T-helper 1 cell (primary cell): ENCODE measurements at places on chromosomes 3 and 15.

GRCh38 chr3:141722648-141723047, 15.4 kb upstream of the RNF7 start:
- no peak for DNase-seq

DNA sequence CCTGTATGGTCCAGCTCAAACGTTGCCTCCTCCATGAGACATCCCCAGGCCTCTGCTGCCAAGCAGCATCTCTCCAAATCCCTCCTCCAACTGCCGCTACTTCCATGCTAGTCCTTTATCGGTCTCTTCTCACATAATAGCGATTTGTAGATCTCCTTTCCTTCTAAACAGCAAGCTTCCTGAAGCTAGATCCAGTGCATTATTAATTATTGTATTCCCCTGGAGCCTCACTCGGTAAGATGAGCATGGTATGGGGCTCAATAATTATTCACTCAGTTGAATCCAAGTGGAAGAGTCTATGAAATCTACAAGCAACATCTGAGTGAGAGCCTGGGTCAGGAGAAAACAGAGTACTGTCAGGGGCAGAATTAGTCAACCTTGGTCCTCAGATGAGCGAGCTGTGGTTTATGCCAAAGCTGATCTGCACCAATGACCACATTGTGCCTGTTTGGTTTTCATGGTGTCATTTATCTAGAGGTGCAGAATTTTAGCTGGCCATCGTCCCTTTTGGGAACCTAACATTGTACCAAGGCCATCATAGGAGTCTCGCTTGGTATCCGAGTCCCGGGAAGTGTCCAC, 93.8 kb upstream of the UBE2E1 start:
- DNase-seq, result no peak

GRCh38 chr3:29164825-29165224, 116.0 kb upstream of the RBMS3 start:
- no peak for DNase-seq

GRCh38 chr15:26773917-26774316, 1.1 kb upstream of the GABRB3 start:
- no peak for DNase-seq

- DNase-seq, result no peak
Measured at GRCh38 chr15:65059931-65060596, 7.7 kb downstream of the RASL12 start.

GRCh38 chr3:98577178-98577895, 16.1 kb downstream of the CPOX start:
- no peak for DNase-seq

- DNase-seq, result no peak
Measured at GRCh38 chr3:134377896-134378295, 3.6 kb upstream of the AMOTL2 start.

GRCh38 chr3:144756704-144757440, 785.2 kb downstream of the DIPK2A start:
- no peak for DNase-seq

DNA sequence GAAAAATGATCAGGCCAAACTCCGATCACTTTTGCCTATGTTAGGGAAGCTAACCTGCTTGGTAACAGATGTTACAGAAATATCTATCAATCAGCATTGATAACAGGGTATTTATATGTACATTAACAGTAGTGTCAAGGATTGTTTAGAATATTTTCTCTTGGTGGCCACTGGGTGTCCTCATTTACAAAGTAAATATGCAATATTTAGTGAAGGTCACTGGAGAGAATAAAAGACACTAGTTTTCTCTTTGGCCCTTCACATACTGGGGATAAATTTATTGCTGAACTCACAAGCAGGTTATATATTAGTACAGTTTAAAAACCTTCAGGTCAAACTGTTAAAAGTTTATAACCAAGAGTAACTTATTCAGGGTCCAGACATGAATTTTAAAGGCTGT, 69.0 kb downstream of the TIGIT start:
- peak; percentile 18 for DNase-seq

- DNase-seq, result peak; percentile 58
Measured at GRCh38 chr15:63891079-63891767, 57.5 kb upstream of the HERC1 start.

DNA sequence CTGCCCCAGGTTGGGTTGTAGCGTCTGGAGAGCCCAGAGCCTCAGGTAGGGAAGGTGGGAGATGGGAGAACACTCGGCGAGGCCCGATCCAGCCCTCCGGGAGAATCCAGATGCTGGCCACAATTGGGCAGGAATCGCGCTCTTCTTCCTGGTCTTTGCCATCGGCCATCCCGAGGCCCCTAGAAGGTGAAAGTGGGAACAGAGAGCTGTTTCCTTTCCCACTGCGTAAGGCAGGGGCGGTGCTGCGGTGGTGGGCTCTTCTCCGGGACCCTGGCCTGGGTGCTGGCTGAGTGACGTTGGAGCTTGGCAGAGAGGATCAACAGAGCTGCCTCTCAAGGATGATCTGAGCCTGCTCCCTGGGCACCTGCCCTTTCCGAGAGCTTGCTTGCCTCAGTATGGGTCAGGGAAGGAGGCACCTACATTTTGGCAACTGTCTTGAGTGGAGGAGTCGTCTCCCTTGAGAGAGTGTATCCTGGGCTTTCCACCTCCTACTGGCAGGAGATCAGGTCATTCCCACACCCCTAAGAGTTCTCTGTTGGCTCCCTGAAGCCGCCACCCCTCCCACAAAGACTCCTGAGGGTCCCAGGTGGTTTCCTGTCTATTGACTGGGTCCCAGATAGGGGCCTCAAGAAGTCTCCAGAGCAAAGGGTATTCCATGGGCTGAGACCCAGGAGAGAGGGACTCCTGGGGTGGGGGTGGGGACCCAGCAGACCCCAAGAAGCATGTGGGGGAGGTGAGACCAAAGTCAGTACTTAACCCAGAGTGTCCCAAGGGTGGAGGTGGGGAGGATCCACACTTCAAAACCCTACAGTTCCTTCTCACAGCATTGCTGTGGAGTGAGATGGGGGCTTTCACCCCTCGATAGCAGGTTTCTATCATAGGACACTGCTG, 1.6 kb downstream of the C15orf39 start:
- no peak for DNase-seq

GRCh38 chr3:127822041-127822681, at the start of gene MGLL:
Gene MGLL (minus strand): TSS chr3:127822515. CDS start chr3:127822318, 197 bp downstream.
- no peak for DNase-seq

DNA sequence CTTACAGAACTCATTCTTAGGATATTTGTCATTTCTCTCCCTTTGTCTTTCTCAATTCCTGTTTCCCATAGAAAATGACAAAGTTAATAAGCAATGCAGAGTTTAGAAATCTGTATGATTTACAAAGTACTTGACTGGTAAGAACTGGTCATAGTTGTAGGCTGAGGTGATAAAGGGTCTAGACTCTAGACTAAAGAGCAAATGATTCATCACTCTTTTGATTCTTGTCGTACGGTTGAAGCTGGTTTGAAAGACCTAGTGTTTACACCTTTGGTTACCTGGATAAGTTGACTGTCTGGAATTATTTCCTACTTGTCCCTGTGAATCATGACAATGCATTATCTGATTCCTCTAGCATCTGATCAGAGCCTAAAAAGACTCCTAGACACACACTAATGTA, 58.9 kb upstream of the TP63 start:
- DNase-seq, result no peak

GRCh38 chr3:46405301-46406019, 1.4 kb downstream of the CCR5AS start:
- DNase-seq, result no peak

- DNase-seq, result no peak
Measured at GRCh38 chr15:100115711-100116090, 226.1 kb downstream of the ADAMTS17 start.

GRCh38 chr3:197523526-197523925, 32.2 kb downstream of the BDH1 start:
- DNase-seq, result no peak

DNA sequence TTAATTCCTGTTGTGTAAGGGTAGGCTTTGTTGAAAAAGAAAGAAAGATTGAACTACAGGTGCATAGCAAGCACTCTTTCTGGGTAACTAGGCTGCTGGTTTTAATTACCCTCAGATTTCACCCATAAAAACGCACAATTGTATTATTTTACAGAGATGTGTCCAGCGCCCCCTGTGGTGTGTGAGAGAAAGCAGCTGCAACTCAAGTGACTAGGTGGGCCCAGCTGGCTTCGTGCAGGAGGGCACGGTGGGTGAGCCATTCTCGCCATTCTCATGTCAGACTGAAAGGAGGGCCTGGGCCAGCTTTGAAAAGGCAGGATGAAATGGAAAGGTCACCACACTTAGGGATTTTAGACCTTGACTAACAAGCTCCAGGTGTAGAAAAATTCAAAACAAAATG, 122.6 kb downstream of the LRIG1 start:
- no peak for DNase-seq

GRCh38 chr3:87674397-87675161, 384.2 kb downstream of the CGGBP1 start:
- DNase-seq, result no peak

GRCh38 chr3:104696470-104696869, 670.2 kb upstream of the ALCAM start:
- no peak for DNase-seq

GRCh38 chr3:135238871-135239614, 444.0 kb downstream of the EPHB1 start:
- no peak for DNase-seq

- no peak for DNase-seq
Measured at GRCh38 chr3:61940236-61940635, 378.9 kb downstream of the PTPRG start.

- DNase-seq, result no peak
Measured at GRCh38 chr3:144036498-144036897, 64.9 kb downstream of the DIPK2A start.

- DNase-seq, result no peak
Measured at GRCh38 chr15:44695294-44695693, 15.8 kb downstream of the PATL2 start.

- no peak for DNase-seq
Measured at GRCh38 chr15:41494922-41495735, 1.5 kb downstream of the ITPKA start.

- DNase-seq, result no peak
Measured at GRCh38 chr3:196942915-196943277, 568 bp upstream of the NCBP2 start.

DNA sequence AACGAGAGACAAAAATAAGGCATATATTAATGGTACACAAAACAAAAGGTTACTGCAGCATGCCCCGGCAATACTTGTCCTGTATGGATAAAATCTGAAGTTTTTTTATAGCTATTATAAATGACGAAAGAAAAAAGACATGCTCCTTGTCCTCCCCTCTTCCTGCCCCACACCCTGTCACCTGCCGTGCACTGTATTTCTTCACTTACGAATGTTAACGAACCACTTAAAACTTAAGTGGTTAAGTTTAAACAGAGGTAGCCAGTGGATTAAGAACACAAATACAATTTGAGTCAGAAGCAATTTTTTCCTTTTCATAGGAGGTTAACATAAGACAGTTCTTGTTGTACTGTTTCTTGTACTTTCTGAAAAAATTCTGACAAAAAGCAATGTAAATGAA, 799.1 kb upstream of the NECTIN3 start:
- no peak for DNase-seq

DNA sequence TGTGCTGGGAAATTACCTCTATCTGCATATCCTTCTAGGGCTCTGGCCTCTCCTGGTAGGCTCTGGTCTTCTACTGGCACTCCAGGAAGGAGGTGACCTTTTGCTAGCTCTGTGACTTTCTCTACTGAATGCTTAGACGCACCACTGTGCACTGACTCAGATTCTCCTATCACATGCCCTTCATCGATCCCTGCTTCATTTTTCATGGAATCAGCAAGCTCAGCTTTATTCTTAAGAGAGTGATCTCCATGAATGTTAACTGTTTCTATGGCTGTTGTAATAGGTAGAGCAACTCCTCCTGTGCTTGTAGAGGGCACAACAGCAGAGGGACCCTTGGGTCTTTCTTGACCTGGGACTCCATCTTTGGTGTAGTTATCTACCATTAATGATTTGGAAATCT, 106.6 kb downstream of the MAP4 start:
- DNase-seq, result no peak

- no peak for DNase-seq
Measured at GRCh38 chr3:125186261-125186787, 26.2 kb downstream of the SLC12A8 start.

DNA sequence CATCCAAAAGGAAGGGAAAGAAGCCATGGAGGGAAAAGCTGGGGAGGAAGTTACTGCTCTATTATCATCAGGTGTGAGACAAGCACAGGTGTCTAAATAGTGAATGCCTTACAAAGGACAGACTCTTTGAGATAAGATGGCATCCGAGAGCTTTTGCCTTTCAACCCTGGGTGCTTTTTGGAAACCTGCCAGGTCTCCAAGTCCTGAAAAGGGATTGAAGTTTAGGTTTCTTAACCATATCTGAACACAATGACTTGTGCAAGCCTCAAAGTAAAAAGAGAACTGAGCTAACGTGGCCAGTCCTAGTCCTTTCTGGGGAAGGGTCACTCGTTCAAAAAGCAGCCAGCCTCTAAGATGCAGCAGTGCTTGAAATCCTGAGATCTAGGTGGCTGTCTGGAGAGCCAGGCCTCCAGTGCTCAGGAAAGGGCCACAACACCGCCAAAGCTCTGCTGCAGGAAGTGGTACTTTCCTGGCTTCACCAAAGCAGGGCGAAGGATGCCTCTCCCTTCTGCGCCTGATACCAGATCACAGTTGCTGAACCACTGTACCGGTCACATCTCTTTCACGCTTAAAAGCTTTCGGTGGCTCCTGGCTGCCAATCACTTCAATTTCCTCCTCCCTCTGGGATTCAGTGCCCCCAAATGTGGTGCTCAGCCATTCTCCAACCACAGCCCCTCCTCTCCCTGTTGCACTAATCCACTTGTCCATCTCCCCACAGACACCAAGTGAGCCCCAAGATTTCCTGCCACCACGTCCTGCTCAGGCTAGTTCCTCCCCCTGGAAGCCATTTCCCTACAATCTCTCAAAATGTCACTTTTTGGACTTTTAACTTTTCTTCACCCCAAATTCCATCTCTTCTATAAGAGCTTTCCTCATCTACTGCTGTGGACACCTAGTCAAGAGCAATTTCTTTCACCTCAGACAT, 104.1 kb upstream of the LPP start:
- peak; percentile 15 for DNase-seq

DNA sequence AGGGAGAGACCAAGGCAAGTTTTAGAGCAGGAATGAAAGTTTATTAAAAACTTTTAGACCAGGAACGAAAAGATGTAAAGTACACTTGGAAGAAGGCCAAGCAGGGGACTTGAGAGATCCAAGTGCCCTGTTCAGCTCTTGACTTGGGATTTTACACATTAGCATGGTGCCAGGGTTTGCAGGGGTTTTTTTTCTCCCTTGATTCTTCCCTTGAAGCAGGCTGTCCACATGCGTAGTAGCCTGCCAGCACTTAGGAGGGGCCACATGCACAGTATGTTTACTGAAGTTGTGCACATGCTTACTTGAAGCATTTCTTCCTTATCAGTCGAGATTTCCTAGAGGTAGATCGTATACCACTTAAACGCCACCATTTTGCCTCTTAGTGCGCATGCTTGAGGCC, 277.5 kb upstream of the AGTR1 start:
- no peak for DNase-seq
